ENCODE measurements at places on chromosomes 7 and 10. TPM values are rescaled to one million over a fixed set of nuclear protein-coding genes. Genes with fewer than 3 reads are reported as not detected.

The MGAM2 gene
- polyA plus RNA-seq, result 0.04 TPM

The POLR2J2 gene
- polyA plus RNA-seq, result 6.7 TPM

The SFTPA1 gene
- not detected for polyA plus RNA-seq

The FKBP9 gene
- polyA plus RNA-seq, result 132 TPM

The UFSP1 gene
- polyA plus RNA-seq, result 2.8 TPM

The TAS2R60 gene
- not detected for polyA plus RNA-seq

The TAF5 gene
- 3.9 TPM for polyA plus RNA-seq

The PRSS37 gene
- polyA plus RNA-seq, result 0.28 TPM

DNA sequence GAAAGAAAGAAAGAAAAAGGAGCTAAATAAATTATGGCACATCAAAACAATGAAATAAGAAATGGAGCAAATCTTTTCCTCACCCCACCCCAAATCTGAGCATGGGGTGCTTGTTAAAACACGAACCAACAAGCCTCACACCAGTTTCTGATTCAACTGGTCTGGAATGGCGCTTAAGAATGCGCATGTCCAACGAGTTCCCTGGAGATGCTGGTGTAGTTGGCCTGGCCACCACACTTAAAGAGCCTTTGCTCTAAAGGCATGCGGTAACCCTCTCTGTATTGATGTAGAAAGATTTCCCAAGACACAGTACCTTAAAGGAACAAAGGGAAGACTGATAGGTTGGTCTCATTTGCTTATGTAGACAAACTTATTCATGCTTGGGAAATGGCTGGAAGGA lies 49.1 kb upstream of the STEAP1B start:
- no peak for DNase-seq

- no peak for DNase-seq
Measured at GRCh38 chr10:37634351-37634880, 223.0 kb downstream of the ZNF248 start.

DNA sequence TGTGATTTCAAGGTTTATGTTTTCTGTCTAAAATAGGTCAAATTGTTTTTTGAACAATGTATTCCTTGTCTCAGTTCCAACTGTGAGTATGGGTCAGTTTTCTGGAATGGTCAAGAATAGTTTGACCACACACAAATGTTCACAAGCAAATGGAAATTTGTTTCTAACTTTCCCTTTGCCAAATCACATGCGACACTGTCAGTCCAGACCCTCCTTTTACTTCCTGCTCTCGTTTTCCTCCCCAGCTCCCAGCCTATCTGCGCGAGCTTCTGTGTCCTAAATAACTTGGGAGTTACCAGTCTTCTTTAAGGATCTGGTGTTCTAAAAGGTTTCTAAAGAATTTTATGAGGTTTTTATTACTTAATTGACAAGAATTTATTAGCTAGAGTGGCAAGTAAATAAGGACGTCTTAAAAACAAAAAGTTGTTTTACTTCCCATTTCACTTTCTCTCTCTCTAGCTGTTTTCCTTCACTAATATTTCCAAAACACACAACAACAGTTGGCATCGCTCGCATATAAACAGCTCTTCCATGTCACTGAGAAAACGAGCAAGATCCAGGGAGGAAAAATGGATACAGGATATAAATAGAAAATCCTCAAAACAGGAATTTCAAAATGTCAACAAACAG lies 266.1 kb upstream of the KLF6 start:
- DNase-seq, result no peak

- DNase-seq, result no peak
Measured at GRCh38 chr10:77264107-77264506, 373.5 kb downstream of the KCNMA1 start.

GRCh38 chr10:11448545-11449244 lies 162.8 kb downstream of the USP6NL start:
- no peak for DNase-seq

DNA sequence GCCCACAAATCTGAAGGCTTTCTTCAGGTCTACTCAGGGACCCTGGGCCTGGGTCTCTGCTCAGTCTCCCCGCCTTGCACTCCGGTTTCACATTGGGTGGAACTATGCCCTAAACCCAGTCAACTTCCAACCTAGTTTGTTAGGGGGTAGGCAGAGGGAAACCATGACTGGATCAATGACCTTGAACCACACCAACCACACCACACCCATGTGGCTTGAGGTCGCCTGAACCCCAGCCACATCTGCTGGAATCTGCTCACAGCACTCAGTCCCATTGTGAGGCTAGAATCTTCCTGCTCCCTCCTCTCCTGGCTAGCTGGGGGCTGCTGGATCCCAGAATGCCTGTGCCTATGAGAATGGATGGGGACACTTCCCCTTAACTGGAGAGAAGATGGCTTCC lies 17.9 kb downstream of the RFC2 start:
- DNase-seq, result no peak

DNA sequence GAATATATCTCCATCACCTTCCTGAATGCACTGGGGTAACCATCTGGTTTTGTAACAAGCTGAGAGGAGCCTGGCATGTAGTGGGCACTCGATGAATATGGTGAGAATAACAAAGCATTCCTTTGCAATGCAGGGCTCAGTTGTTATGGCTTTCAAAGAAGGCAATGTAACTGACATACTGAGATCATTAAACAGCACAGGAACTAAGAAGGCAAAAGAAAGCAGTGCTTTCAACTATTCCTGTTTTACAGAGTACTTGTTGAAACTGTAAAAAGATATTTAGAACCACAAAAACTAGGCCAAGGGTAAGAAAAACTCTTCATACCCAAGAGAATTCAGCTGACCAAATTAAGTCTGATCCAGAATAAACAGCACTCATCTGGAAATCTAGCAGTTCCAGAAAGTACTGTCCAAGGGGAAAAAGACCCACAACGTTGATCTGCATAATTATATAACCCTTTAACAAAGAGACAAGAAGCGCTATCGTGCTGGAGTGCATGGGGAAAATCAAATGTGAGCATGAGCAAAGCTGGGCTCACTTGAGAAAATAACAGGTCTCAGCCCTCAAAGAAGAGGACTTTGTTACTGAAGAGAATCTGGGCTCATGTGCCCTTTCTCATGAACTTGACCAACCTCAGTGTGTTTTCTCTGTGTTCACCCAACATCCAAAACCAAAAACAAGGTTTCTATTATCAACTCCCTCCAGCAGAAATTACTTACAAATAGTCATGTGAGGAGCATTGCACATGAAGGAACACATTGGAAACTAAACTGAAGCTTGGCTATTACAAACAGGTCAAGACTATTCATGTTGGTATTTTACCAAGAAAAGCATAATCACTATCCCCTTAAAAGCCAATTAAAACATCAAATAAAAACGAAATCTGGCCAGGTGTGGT lies 116.2 kb downstream of the AVL9 start:
- peak; percentile 26 for DNase-seq

GRCh38 chr10:3468919-3469638 lies 296.5 kb upstream of the PITRM1 start:
- peak; percentile 83 for DNase-seq

GRCh38 chr7:34247468-34247867 lies 342.1 kb downstream of the BMPER start:
- no peak for DNase-seq

DNA sequence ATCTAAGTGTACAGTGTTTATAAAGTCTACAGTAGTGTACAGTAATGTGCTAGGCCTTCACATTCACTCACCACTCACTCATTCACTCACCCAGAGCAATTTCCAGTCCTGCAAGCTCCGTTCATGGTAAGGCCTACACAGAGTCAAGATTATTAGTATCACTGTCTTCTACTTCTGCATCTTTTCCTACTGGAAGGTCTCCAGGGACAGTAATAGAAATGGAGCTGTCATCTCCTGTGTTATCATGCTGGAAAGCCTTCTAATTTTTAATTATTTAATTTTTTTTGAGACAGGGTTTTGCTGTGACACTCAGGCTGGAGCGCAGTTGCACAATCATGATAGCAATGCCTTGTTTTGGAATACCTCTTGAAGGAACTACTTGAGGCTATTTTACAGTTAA lies 207.0 kb downstream of the HTR7 start:
- no peak for DNase-seq

GRCh38 chr10:120456143-120456625 lies 843 bp upstream of the PLPP4 start:
- DNase-seq, result no peak

GRCh38 chr7:7051206-7051877 lies 131.0 kb upstream of the C1GALT1 start:
- DNase-seq, result peak; percentile 1

DNA sequence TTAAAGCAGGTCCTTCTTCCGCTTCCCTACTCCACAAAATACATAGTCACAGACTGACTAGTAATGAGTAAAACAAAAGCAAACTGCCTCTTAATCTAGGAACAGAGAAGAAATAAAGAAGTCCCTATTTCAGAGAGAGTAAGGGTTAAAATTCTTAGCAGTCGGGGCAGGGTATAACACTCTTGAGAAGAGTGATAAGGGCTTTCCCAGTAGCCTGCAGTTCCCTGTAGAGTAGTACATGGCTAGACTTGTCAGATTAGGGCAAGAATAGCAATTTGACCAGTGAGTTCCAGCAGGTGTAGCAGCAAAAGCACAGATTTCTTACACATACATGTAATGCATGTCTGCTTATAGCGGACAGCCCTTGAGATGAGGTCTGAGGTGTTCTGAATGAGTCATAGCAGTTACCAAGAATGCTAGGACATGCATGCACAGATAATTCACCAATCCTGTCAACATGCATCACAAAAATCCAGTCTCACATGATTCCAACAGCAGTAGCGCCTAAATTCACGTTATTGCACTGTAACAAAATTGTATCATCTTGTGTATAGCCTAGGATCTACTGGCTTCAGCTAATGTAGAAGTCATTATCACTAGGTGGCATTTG lies 40.7 kb downstream of the BTRC start:
- no peak for DNase-seq

DNA sequence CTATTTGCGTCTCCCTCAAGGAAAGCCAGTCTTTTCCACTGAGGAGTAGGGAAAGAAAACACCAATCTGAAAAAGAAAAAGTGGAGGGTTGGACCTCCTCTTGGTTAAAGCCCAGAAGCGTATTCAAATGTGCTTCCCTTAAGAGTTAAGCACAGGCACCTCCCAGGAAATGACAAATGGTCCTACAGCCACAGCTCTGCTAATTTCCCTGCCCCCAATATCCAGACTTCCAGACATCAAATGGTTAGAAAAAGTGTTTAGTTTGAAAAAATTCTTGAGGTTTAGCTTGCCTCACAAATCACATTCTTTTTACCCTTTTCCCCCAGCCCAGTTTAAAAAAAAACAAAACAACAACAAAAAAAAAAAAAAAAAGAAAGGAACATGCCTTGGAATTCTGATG lies 19.0 kb upstream of the COL1A2 start:
- DNase-seq, result peak; percentile 86

DNA sequence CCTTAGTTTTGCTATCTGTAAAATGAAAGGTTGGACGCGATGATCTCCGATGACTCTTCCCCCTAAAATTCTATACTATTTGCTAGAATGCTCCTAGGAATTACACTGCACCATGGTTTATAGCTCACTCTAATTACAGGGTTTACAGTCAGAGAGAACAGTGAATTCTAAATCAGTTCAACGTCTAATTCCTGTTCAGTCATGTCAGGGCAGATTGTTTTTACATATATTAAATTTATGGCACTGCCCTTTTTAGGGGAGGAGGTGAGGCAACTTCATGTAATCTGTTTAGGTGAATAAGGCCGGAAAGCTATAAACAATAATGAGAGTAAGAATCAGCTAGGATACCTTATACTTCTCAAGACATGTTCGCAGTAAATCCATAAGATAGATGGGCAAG lies 293.9 kb downstream of the BAMBI start:
- DNase-seq, result no peak

GRCh38 chr7:120760050-120760449 lies 97.9 kb downstream of the TSPAN12 start:
- DNase-seq, result no peak

DNA sequence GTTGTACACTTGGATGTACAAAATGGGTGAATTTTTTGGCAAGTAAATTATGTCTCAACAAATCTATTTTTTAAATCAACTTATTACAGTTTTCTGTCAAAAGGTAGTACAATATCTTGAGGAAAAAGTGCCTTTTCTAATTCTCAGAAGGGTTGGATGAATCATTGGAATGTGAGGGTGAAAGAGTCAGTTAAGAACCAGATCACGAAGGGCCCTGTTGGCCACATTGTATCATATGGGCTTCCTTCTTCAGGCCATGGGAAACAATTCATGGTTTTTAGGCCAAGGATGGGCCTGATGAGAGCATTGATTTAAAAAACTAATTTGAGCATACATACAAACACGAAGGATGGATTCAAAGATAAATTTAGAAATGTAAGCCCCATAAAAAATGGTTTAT lies 503.7 kb downstream of the TNS3 start:
- DNase-seq, result no peak

DNA sequence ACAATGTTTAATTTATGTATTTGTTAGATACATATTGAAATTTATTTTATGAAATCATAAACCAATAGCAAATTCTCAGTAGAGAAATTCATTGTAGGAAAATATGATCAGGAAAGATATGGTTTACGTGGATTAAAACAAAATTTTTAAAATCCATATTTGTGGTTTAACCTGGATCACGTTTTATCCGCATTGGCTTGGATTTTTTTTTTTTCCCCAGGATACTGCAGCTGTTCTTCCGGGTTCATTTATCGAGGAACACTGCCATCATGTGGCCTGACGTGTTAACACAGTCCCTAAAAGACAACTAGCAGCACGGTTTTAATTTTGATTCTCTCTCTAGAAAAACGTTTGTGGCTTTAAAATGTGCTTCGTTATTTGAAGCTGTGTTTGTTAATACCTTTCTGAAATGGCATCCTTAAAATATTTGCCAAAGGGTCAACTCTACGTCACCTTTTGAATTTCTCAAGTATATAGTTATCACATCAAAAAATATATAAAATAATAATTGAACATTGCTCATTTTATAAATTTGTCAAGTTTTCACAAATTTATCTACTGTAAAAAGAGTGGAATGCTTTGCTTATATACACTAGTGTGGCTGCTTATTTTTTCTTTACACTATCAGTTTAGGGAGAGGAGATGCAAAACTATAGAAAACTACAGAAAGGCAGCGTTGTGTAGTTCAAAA lies 8.7 kb upstream of the ASB4 start:
- peak; percentile 82 for DNase-seq

DNA sequence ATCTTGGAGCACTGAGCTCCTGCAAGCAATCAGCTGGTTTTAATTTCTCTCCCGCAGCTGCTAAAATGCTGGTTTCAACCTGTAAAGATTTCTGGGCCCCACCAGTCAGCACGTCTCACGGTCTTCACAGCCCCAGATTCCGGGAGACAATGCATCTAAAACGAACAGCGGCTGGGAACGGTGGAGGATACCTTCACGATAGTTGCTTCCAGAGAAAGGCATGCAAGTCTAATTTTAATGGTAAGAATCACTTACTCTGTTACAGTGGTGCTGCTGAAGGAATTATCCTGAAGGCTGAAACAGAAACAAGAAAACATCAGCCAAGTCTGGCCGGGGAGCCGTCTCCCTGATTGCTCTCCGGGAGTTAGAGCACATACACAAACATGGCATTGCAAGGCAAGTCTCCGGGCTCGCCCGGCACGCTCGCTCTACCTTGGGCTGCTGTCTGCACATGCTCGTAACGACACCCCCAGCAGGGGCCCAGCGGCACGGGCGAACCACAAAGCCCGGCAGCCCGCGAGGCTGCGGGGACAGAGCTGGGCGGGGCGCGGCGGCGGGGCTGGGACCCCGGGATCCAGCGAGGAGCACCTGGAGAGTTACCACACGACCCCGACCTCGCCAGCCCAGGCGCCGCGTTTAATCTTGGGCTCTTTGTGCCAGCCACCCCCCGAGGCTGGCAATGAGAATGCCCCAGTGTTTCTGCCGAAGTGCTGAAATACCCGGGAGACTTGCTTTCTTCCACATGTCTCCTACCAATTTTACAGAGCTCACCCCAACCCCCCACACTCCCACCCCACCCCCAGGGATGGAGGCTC lies at the start of gene FAM13C:
TSS of gene FAM13C (minus strand) at position 406 of the 815 bp plus-strand sequence. CDS start at position 317, 89 bp downstream.
- peak; percentile 70 for DNase-seq

All from hindlimb muscle (tissue), 1 donor.